GM06990 (cell line): ENCODE measurements at places on chromosomes 7 and 10.
A peak's percentile ranks its signal among the peaks of the same experiment; 100 is the strongest.

GRCh38 chr7:83850941-83851340 lies 202.0 kb upstream of the SEMA3E start:
- no peak for DNase-seq

GRCh38 chr7:139899328-139899955 lies 70.4 kb downstream of the TBXAS1 start:
- DNase-seq, result peak; percentile 65

DNA sequence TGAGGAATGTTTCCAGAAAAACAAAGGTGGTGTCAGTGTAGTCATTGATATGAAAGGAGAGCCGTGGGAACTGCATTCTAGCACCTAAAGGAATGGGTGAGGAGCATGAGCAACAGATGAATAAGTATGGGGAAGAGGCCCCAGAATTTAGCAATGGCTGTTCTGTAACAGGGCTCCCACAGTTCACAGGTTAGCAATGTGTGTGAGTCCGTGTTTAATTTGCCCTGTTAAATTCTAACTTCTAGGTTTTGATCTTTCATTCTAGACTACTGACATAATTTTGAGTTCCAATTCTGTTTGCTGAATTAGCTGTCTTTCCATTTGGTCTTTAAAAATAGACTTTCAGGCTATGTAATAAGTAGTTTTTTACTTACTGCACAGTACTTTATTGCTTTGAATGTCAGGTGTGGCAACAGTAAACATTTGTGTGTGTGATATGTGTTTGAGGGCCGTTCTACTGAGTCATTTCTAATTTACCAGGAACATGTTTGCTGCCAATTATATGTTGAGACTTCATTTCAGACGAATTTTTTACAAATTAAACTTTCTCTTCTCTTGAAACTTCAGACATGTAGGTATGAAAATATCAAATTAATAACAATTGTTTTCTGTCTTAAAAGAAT lies 8.8 kb downstream of the STK17A start:
- peak; percentile 44 for DNase-seq

DNA sequence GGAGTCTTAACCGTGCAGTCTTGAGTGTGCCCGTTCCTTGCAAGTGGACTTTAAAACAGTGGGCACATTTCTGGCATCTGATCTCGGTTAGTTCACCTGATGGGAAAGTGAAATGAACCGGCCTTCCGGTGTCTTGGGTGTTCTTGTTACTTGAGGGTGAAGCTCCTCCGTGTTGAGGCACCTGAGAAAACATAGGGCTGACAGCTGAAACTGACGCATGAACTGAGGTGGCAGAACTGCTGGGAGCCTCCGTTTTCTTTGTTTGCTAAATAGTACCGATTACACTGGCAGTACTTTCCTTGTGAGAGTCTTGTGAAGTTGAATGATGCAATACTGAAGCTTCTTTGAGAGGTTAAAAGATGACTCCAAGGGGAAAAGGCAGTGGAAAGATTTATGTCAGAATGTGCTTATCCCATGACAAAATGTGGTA lies 62.8 kb upstream of the SAMD8 start:
- no peak for DNase-seq

GRCh38 chr7:16652240-16652583 lies 6.2 kb downstream of the BZW2 start:
- no peak for DNase-seq

DNA sequence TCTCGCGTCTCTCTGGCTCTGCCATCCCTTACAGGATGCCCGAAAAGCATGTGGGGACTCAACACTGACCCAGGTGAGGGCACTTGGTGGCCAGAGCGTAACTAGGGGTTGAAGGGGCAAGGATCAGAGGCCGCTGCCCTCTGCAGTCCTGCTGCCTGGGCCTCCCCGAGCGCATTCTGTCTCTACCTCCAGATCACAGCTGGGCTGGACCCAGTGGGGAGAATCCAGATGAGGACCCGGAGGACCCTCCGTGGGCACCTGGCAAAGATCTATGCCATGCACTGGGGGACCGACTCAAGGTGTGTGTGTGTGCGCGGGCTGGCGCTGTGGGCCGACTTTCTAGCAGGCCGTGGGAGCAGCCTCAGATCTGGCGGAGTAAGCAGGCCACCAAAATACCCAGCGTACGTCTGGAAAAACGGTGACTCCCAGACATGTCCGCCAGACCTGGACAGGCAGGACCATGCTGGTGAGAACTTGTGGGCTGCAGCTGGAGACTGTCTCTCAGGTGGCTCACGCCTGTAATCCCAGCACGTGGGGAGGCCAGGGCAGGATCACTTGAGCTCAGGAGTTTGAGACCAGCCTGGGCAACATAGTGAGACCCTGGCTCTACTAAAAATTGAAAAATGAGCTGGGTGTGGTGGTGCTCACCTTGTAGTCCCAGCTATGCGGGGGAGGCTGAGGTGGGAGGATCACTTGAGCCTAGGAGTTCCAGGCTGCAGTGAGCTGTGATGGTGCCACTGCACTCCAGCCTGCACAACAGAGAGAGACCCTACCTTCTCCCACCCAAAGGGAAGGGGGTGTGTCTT lies 3.2 kb downstream of the GNB2 start:
- no peak for DNase-seq

GRCh38 chr7:76064208-76064970 lies 16.5 kb downstream of the MDH2 start:
- no peak for DNase-seq

DNA sequence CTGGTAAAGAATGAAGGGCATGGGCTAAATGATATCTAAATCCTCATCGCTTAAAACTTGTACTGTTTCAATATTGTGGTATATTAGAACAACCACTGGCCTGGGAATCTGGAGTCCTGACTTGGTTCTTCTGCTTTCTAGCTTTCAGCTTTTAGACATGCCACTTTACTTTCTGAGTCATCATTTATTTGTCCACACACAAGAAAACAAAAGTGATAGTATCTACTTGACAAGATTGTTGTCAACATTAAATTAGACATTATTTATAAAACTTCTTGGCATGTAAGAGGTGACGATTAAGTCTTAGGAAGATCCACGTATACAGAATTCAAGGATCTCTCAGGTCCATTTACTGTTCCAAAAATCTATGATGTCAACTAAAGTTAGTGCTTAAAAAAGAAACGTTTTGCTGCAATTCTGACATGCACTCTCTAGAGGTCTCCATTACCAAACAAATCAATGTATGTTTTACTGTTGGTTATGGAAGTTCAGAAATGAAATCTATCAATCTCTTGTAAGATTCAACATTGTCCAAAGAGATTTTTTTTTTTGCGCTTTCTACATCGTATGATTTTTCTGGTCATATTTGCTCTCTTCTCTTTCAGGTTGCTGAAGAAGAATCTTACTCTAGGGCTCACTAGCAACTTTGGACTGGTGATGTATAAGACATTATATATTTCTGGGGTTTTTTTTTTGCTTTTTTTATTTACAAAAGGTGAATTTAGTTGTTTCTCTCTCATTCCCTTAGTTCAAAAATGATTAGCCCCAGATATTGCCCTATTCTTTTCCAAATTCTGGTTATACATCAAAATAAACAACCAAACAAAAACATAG lies 53.6 kb upstream of the DYNC1I1 start:
- DNase-seq, result no peak

DNA sequence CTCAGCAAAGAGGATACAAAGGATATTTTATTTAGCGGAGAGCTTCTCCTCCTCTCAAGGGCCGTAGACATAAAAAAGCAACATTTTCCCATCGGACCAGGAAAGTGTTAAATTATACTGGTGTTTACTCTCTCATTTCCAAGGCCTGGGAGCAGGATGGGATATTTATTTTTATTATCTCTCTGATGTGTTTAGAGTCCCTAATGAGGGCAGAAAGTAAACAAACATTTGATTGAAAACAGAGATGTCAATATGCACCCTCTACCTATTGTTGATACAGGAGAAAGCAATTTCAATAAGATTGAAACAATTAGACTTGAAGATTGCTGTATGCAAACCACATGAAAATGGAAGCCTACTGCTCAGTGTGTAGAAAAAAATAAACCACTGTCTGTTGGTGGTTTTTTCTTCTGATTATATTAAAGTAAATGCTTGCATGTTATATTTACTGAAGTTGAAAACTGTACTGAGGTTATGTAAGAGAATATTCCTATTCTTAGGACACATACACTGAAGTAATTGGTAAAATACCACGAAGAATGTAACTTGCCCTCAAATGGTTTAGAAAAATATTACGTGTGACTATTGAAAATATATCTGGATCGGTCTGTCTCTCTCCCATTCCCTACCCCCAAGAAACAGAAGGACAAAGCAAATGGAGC lies 59.3 kb downstream of the ATXN7L1 start:
- no peak for DNase-seq

GRCh38 chr10:78868456-78868855 lies 200.3 kb upstream of the ZMIZ1 start:
- DNase-seq, result no peak

GRCh38 chr7:36045326-36045725 lies 107.7 kb upstream of the EEPD1 start:
- no peak for DNase-seq

GRCh38 chr10:49220031-49220430 lies 31.8 kb upstream of the TMEM273 start:
- DNase-seq, result no peak

GRCh38 chr7:45685619-45686240 lies 111.6 kb downstream of the ADCY1 start:
- DNase-seq, result no peak

DNA sequence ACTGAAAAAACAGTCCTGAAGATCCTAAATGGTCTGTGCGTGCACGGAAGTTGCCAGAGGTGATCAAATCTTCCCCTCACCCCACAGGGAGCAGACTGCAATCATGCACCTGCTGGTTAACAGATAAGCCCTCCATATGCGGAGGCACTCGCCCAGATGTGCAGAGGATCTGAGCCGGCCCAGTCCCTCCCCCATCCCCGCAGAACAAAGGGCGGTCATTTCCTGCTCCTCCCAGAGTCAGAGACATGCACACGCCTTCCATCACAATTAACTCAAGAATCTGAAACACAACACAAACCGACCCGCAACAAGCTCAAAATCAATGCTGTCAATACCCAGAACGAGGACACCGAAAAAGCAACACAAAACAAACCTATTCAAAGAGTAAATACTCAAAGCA lies 24.2 kb downstream of the CRTAC1 start:
- DNase-seq, result no peak

- no peak for DNase-seq
Observed at GRCh38 chr10:49620841-49621378, 7.1 kb downstream of the CHAT start.

DNA sequence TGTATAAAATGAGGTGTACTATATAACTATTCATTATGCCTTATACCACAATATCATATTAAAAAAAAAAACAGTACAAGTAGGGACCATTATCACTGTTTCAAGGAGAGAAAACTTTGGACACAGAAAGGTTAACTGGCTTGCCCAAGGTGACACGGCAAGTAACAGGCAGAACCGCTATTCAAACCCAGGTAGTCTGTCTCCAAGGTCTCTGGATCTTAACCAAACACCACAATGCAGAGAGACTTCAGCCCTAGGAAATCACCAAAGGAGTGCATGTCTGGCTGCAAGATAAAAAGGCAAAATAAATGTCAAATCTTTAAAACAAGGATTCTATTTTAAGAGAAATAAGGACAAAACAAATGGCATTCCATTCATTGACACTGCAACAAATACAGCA lies 56.3 kb downstream of the CADPS2 start:
- no peak for DNase-seq

GRCh38 chr7:12493407-12493806 lies 77.1 kb upstream of the SCIN start:
- no peak for DNase-seq

- no peak for DNase-seq
Observed at GRCh38 chr10:32263300-32263699, 83.7 kb downstream of the EPC1 start.

- no peak for DNase-seq
Observed at GRCh38 chr10:30028006-30028737, 31.2 kb downstream of the JCAD start.

DNA sequence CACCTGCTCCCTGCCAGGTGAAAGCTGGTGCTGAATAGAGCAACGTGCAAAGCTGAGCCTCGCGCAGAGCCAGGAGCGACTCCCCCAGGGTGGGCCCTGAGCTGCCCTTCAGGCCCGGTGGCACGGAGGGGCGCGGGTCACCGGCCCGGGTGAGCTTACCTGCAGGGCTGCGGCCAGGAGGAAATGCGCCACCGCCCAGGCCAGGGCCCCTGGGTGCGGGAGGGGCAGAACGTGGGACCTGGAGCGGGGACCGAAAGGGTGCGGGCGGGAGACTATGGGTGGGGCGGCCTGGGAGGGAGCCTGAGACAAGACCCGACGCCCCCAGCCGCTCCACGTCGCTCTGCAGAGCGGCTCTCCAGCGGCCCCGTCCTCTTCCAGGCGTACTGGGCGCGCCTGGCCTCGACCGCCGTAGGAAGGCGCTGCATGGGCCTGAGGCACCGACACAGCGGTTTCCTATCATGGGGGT lies 122.1 kb downstream of the BTAF1 start:
- no peak for DNase-seq

GRCh38 chr10:14102056-14102455 lies 228.7 kb downstream of the FRMD4A start:
- DNase-seq, result no peak

GRCh38 chr7:121372376-121373010 lies 23.6 kb downstream of the FAM3C start:
- DNase-seq, result peak; percentile 72

DNA sequence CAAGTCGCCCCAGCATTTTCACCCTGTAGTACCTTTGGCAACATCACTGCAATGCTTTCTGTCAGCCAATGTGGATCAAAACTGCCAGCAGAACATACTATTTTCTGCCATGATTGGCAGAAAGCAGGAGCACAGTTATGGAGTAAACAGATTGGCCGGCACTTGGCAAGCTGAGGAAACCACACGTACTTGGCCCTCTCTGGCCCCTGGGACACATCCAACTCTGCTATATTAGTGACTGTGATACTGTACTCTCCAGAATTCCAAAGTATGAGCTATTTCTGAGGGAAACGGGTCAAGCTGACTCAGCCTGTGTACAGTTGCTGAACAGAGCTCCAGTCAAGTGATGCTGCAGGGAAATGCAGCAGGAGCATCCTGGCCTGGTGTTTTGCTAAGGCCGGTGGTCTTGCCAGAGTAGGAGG lies 39.8 kb upstream of the LANCL2 start:
- DNase-seq, result no peak

GRCh38 chr10:88121361-88121760 lies 257.9 kb downstream of the PTEN start:
- DNase-seq, result no peak

DNA sequence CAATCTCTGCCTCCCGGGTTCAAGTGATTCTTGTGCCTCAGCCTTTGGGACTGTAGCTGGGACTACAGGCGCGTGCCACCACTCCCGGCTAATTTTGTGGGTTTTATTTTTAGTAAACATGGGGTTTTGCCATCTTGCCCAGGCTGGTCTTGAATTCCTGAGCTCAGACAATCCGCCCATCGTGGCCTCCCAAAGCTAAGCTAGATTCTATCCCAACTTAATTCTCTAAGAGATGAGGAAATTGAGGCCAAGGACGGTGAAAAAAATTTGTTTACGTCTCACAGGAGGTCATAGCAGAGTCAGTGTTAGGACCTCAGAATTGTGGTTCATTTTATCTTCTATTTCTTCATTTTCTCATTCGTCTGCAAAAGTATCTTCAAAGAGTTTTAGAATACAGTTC lies 6.1 kb downstream of the CCAR1 start:
- no peak for DNase-seq
